ENCODE measurements at places on chromosomes 1 and 21.

DNA sequence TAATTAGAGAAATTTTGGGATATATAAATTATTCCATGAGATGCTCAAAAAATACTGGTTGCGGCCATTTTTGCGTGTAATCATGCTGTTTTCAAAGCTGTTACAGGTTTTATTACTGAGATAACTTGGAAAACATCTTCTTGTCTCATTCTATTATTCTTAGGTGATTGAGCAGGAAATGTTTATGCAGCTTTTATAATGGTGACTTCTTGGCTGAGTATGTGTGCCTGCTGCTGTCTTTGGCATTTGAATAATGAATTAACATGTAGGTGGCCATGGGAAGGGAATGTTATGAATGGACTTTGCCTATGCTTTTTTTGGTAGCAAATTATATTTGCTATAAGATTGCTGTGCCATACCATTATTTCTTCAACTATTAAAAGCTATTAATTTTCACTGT, 52.5 kb downstream of the RASAL2 start:
- no peak for DNase-seq

- no peak for DNase-seq
Measured at GRCh38 chr1:70038025-70038424, 167.4 kb downstream of the LRRC40 start.

GRCh38 chr1:56688522-56689026, 43.5 kb downstream of the PRKAA2 start:
- no peak for DNase-seq

DNA sequence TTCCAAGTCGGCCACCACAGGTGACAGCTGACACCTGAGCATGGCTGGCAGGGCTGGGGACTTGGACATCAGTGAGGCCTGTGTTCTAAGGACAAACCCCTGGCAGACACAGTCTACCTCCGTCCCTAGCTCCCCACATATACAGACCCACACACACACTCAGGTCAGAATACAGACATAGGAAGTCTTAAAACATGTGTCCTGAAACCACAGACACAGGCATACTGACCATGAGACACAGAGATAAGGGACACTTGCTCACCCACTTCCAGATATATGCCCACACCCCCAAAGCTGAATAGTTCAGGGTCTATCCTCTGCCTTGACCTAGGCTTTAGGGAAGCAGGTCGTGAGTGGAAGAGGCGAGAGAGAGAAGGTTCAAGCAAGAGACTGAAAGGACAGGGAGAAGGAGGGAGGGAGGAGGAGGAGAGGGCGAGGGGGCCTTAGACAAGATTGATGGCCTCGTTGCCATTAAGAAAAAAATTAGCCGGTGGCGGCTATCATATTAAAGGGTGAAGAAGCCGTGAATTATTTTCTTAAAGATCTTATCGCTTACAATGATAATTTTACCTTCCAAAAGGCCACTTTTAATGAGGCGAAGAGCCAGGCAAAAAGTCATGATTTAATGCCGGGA, 49.9 kb downstream of the TMEM53 start:
- no peak for DNase-seq

DNA sequence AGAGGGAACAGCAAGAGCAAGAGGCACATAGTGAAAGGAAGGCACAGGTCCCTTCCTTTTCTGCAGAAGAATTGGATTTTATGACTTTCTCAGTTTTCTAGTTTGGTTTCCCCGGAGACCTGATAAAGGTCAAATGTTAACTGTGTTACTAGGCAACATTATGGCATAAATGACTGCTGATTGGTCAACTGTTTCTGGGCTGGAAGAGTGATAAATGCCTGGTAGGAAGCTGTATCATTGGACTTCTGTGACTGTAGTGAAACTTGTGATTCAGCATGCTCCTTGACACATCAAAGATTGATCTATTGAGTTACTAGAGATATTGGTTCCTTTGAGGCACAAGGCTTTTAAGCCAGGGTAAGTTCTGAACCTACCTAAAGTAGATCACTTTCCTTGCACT, 55.7 kb downstream of the LRRC8C start:
- no peak for DNase-seq

- DNase-seq: no peak
Measured at GRCh38 chr21:26449161-26449560, 123.9 kb downstream of the CYYR1 start.
